ENCODE measurements at places on chromosomes 3 and 15.

DNA sequence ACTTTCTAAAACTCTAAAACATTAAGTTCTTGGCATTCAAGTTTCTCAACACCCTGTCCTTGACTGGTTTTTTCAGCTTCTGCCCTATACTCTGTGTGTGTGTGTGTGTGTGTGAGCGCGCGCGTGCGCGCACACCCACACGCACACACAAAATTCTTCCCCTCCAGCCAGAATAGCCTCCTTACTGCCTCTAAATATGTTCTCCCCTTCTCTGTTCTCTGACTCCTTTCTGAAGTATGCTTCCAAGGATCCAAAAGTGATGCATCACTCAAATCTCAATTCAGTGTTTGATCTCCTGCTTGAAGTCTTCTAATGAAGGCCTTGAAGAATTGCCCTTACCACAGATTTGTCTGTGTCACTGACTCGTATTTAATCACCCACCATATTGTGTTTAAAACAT lies 129.8 kb downstream of the SLC25A26 start:
- no peak for DNase-seq

DNA sequence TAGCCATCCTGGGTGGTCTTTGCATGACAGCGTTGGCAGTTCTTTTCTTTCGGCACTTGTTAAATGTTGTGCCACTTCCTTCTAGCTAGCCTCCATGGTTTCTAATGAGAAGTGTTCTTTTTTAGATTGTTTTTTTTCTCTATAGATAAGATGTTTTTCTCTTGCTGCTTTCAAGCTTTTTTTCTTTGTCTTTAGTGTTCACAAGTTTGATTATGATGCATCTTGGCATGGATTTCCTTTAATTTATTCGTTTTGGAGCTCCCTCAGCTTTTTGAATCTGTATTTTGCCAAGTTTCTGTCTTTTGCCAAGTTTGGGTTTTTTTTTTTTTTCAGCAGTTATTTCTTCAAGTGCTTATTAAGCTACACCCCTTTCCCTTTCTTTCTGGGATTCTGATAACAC lies 53.1 kb downstream of the TM2D3 start:
- no peak for DNase-seq

- no peak for DNase-seq
Measured at GRCh38 chr15:95758451-95758850, 572.0 kb upstream of the NR2F2 start.

DNA sequence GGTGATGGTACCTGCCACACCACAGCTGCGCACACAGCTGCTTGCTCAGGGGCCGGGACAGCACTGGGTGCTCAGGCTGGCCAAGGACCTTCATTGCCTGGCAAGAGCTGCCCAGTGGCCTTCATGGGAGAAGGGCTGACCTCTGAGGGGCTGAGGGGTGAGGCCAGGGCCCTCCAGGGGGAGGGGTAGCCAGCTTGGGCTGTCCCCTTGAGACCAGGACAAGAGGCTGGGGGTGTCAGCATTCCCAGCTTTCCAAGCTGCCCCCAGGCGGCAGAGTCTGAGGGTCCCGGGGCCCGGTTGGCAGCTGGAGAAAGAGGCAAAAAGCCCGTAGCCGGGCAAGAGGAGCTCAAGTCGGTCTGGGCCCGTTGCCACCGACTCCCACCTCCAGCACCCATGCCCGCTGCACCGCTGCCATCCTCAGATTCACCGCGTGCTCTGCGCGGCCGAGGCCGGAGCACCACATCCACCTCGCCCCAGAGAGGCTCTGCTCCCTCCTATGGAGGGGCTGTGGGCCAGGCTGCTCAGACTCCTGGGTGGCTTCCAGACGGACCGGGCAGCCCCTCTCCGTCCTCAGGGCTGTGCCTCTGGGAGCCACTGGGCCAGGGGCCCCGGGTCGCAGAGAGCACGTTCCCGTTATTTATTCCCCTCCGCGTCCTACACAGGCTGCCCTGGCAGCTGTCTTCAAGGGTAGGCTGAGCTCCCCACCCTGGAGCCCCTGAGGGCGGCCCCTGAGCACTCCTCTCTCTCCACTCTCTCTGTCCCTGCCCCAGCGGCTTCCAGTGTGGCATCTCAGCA lies 51.5 kb downstream of the PLXNA1 start:
- no peak for DNase-seq

GRCh38 chr3:71090207-71090606 lies 493.3 kb downstream of the FOXP1 start:
- DNase-seq: no peak

DNA sequence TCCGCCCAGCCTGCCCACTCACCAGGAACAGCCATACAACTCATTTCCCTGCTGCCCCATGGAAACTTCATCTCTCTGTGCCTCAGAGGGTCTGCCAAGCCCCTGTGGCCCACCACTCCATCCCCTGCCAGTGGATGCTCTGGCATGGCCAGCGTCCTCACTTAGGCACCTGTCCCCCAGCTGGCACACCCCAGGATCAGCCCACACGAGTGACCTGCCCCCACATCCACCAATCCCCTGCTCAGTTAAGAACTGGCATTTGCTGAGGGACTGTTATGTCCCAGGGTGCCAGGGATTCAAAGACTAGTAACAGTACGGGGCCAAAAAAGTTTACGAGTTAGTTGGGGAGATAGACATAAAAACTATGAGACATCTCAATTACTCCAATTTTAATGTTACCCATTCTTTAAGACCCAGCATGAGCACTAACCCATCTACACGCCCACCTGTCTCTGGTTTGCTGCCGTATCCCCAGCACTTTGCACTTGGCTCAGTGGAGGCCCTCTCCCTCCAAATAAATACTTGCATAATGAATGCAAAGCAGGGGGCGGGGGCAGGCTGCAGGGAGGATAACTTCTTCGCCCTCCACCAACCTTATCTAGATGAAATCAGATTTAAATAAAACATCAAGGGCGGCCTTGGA lies 11.6 kb upstream of the BAHD1 start:
- DNase-seq: no peak

DNA sequence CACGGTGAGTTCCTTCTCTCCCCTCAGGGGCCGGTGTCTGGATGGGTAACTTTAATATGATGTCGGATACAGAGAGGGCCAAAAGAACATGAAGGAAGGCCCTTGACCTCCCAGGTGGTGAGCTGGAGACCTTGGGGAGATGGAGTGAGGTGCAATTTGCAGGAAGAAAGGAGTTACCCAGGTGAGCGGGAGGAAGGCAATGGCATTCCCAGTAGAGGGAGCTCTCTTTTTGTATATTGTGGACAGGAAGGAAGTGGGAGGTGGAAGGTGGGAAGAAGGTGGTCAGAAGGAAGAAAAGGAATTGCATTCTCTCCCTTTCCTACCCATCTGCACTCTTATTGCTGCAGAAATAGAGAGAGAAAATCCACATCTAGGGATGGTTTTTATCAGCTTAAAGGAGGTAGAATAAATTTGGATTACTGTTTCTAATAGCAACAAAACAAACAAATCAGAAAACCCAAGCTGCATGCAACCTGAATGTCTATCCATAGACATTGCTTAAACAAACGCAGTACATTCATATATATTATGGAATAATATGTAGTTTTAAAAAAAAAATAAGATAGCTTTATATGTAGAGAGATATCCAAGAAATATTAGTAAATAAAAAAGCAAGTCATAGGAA lies 169.0 kb upstream of the TSC22D2 start:
- DNase-seq: no peak
